ENCODE measurements at places on chromosomes 1 and 21. TPM values are rescaled to one million over a fixed set of nuclear protein-coding genes. Genes with fewer than 3 reads are reported as not detected.

CDA gene
- total RNA-seq: 0.96 TPM

DNA sequence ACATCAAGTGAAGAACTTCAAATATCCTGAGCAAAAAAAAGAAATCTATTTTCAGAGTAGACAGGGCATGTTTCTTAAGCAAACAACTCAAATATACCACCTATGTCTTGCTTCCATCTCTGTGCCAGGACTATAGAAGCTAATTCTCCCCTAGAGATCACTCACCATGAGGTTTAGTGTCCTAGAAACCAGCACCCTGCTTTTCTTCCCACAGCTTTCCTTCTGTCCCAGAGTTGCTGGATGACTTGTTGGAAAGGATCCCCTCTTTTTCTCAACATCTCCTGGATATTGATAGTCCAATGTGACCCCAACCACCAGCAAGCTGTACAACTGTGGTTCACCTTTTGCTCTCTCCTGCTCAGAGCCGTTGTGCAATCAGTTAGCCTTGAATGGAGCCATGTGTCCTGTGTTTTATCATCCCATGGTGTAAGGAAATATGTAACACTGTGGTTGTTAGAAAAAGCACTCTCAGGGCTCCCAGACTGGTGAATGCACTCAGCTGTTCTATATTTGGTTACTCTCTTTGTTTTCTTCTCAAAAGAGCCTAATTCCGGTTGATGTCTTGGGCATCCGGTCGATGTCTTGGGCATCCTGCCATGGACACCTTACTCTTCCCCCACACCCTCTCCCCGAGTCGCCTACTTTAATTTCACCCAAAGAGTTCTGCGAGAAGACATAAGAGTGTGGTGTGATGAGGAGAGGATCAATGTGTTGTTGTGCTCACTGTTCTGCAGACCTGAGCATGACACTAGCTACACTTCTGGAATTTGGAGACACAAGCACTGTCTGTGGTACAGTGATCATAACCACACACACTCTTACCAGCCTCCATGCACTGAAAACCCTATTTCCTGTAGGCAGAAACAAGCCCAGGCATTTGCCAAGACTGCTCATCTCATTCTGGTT is 1.7 kb downstream of the TNFSF4 start:
- H3K27me3 ChIP-seq: no peaks in the 10 kb centered on the region
- no peak overlapping the region for H3K4me3 ChIP-seq
- H3K4me1 ChIP-seq: peaks cover 10% of the 10 kb centered on the region
- no peaks in the 10 kb centered on the region for H3K36me3 ChIP-seq
- DNase-seq: no peak
- H3K27ac ChIP-seq: no peak overlapping the region

DNA sequence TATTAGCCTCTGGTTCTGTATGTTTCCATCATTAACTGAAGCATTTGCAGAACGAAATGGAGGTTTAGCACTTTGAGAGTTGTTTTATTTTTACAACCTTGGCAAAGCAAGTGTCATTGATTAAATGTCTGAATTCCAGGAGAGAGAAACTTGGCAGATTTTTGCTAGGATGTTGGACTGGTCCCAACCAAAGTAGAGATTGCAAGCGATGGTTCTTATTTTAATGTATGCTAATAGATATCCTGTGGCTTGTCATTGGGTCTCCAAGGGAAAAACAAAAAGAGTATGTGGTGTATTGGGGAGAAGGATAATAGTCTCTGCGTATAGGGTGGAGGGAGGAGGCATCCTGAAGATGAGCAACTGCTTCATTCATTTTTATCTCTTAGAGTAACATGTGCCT is 457.2 kb upstream of the RUNX1 start:
- H3K27me3 ChIP-seq: no peaks in the 10 kb centered on the region
- DNase-seq: no peak
- no peak overlapping the region for H3K27ac ChIP-seq
- no peaks in the 10 kb centered on the region for H3K36me3 ChIP-seq
- no peak overlapping the region for H3K4me3 ChIP-seq
- peaks cover 9% of the 10 kb centered on the region for H3K4me1 ChIP-seq

E2F2 gene
- total RNA-seq: 7.0 TPM

GRCh38 chr1:164805399-164805798 is 246.4 kb downstream of the PBX1 start:
- H3K4me1 ChIP-seq: peaks cover 13% of the 10 kb centered on the region
- H3K4me3 ChIP-seq: no peak overlapping the region
- H3K36me3 ChIP-seq: peaks cover 1% of the 10 kb centered on the region
- no peaks in the 10 kb centered on the region for H3K27me3 ChIP-seq
- no peak overlapping the region for H3K27ac ChIP-seq
- no peak for DNase-seq

DNA sequence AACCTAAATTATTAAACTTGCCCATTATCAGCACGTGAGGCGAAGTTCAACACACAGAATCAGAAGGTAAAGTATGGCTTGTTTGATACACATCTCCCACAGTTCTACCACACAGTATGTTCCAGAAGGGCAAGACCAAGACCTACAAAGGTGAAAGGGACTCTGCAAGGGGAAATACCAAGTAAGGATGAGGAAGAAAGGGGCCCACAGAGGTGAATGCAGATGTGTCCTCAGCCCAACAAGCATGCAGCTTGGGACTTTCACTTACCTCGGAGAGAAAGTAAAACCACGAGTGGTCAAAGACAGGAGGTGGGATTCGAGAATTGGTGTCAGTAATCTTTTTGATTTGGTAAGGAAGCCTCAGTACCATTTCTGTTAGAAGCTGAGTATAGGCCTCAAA is 85.8 kb downstream of the UBR4 start:
- peaks cover 32% of the 10 kb centered on the region for H3K36me3 ChIP-seq
- H3K27ac ChIP-seq: no peak overlapping the region
- no peak for DNase-seq
- H3K27me3 ChIP-seq: no peaks in the 10 kb centered on the region

DNA sequence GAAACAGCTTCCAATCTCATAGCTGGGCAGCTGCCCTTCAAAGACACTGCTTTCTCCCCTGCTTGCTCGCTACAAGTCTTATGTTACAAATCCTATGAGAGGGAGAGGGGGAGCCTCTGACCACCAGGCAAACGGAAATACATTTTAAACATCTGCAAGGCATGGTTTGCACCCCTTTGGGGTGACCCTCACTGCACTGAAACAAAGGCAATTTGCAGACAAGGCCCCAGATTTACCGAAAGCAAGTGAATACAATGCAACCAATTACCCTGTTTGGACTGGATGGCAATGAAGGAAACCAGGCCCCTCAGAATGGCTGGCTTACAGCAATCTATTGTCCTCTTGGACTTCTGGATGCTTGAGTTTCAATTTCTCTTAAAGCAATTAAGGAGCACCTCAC is 11.8 kb upstream of the ATP13A2 start:
- no peaks in the 10 kb centered on the region for H3K27me3 ChIP-seq
- H3K27ac ChIP-seq: peak overlapping the region; percentile 86
- DNase-seq: peak; percentile 64
- no peak overlapping the region for H3K4me3 ChIP-seq

GRCh38 chr1:31266547-31266946 is 26.9 kb upstream of the NKAIN1 start:
- no peak for DNase-seq
- H3K4me1 ChIP-seq: peaks cover 16% of the 10 kb centered on the region
- H3K4me3 ChIP-seq: no peak overlapping the region
- H3K27me3 ChIP-seq: no peaks in the 10 kb centered on the region

COA7 gene
- total RNA-seq: 10.9 TPM

DNA sequence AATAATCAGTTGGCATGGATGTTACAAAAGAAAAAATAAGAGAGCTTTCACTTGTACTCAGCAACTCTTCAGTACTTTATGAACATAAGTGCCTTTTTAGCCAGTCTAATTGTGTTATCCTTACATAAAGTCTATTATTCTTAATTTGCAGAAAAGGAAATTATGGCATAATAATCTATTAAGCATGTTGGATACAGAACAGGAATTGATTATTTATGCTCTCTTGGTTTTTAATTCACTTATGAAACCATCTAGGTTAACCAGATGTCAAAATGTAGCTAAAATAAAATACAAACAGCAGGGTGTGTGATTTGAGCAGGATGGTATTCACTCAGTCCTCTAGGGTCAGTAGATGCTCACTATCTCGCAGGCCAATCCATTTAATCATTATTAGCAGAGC is 79.7 kb downstream of the PLPPR5 start:
- no peaks in the 10 kb centered on the region for H3K27me3 ChIP-seq
- no peak for DNase-seq
- H3K4me3 ChIP-seq: no peak overlapping the region
- no peak overlapping the region for H3K27ac ChIP-seq
- no peaks in the 10 kb centered on the region for H3K4me1 ChIP-seq

DNA sequence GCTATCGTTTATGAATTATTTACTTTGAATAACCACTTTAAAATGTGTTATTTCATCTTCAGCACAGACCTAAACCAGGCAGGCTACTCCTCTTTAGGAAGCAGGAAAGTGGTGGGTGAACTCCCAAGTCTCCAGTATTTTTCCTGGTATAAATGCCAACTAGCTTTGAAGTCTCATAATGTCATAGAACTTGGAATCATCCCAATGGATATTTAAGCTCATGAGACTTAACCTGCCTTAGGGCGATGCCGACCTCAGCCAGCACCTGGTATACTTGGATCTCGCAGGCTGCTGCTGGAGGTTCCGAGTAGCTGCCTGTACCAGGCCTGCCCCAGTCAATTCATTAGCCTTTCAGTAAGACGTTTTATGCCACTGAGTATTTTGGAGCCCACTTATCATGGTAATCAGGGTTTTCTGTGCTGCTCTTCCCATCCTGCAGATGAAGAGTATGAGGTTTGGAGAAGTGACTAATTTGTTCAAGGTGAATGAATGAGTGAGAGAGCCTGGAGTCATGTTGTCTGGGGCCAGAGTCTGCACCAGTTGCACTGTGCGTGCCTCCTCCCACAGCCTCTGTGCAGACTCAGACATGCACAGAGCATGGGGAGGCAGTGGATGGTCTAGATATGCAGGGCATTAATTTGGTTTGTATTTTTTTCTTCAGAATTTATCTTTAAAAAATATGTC is 34.9 kb downstream of the VANGL1 start:
- H3K36me3 ChIP-seq: no peaks in the 10 kb centered on the region
- no peak overlapping the region for H3K27ac ChIP-seq
- no peaks in the 10 kb centered on the region for H3K27me3 ChIP-seq
- peaks cover 25% of the 10 kb centered on the region for H3K4me1 ChIP-seq
- no peak overlapping the region for H3K4me3 ChIP-seq

DIPK1A gene
- 3.8 TPM for total RNA-seq

RGS13 gene
- total RNA-seq: not detected

DNA sequence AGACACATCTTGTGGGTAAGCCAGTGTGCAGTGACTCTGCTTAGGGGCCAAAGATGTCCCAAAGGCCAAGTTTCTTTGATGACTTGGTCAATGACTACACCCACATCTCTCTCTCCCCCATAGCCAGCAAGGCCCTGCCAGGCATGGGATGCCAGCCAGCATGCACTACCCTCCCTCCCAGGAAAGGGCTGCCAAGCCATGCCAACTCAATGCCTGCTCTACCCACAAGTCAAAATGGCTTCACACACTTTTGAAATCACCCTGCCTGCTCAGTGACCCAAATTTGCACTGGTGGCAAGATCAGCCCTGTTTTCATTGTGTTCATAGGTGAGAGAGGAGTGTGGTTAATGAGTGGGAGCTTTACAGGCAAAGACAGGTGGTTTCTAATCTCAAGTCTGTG is 112.5 kb downstream of the MATN1 start:
- no peaks in the 10 kb centered on the region for H3K27me3 ChIP-seq
- no peaks in the 10 kb centered on the region for H3K36me3 ChIP-seq
- no peak overlapping the region for H3K27ac ChIP-seq
- no peaks in the 10 kb centered on the region for H3K4me1 ChIP-seq

Measured in neural progenitor cell (in vitro differentiated cells).